ENCODE measurements at places on chromosomes 5 and 9. TPM values are rescaled to one million over a fixed set of nuclear protein-coding genes. Genes with fewer than 3 reads are reported as not detected.

Gene PCDHA11
- total RNA-seq, result 0.27 TPM

Gene FOXD4L5
- 0.07 TPM for total RNA-seq

Gene SOHLH1
- total RNA-seq, result not detected

Gene DIRAS2
- total RNA-seq, result not detected

Gene ADAMTS19
- total RNA-seq, result 0.10 TPM
